GM23338 (cell line): ENCODE measurements at places on chromosomes 7 and 10.
A peak's percentile ranks its signal among the peaks of the same experiment; 100 is the strongest.

DNA sequence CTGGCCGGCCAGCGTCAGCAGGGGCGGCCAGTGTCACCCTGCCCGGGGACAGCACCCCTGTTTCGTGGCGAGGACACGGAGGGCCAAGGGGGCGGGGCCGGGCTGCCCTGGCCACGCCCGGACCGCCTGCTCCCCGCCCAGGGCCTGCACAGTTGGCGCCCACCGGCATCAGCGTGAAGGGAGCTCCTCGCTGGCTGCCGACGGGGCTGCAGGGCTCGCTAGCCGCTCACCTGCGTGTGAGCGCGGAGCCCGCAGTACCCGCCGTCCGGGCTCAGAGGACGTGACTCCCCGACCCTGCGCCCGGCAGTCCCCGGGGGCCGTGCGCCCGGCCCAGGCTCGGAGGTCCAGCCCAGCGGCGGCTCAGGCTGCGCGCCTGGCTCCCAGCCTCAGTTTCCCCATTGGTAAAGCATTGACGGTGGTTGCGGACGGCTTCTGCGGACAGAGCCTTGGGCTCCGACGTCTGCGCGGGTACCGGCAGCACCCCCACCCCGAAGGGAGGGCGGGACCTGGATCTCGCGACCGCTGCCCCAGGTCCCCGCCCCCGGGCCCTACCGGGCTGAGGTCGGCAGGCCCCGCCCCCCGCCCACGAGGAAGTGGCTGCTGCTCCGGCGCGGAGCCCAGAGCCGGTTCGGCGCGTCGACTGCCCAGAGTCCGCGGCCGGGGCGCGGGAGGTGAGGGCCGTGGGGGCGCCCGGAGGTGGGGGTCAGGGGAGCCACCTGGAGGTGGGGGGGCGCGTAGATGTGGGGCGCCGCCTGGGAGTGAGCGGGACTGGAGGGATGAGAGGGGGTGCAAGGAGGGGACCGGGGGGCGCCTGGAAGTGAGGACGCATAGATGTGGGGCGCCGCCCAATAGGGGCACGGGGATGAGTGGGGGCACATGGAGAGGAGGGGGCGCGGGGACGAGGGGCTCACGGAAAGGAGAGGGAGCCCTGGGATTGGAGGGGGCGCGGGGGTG, at the start of gene ARPC1B:
ARPC1B (plus strand) TSS at position 620 of the 954 bp plus-strand sequence. CDS start 10,985 bp downstream, outside the sequence.
- DNase-seq = peak; percentile 87

- DNase-seq = no peak
Measured at GRCh38 chr7:42832667-42833066, 79.2 kb downstream of the C7orf25 start.

DNA sequence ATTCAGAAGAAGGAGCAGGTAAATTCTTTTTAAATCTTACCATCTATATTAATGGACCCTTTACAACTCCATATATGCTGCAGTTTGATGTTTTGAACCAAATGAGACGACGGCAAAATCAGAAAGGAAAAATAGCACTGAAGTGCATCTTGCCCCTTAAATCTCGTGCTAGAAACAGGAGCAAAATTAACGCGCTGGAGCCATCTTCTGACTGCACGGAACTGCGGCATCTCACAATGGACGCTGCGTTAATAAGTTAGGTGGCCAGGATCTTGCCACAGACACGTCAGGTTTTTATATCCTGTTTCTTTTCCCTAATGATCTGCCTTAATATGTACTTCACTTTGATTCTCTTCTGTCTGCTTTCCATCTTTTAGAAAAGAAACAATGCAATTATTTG, 354.5 kb downstream of the TFEC start:
- DNase-seq = peak; percentile 19

DNA sequence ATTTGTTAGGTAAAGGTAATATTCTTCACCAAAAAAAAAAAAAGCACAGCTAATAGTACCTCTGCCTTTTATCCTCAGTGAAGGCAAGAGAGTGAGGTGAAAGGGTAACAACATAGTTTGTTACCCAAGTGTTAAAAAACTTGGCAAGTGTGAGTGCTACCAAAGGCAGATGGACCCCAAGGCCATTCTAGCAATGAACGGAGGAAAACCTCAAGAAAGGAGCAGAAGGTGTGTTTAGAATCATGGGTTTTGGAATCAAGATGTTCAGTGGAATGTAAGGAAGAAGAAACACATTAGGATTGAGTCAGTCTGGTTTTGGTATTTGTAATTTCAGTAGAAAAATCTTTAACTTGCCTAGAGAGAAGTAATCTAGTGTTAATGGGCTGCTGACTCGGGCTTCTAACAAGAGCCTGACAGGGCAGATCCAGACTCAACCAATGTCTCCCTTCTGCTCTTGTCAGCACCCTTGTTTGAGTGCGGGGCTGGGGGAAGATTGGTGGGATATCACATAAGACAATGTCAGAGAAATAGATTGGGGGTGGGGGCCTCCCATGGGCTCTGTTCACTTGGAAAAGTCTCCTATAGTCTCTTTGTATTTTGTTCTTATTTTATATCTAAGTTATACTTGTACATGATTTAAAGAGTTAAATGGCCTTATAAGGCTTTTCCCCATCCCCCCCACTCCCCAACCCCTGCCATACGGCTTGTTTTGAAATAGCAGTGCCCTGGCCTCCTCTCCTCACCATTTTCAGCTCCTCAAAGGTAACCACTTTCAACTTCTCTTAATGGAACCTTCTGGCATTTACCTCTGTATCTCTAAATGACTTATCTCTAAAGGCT, 44.4 kb downstream of the SCD start:
- no peak for DNase-seq

DNA sequence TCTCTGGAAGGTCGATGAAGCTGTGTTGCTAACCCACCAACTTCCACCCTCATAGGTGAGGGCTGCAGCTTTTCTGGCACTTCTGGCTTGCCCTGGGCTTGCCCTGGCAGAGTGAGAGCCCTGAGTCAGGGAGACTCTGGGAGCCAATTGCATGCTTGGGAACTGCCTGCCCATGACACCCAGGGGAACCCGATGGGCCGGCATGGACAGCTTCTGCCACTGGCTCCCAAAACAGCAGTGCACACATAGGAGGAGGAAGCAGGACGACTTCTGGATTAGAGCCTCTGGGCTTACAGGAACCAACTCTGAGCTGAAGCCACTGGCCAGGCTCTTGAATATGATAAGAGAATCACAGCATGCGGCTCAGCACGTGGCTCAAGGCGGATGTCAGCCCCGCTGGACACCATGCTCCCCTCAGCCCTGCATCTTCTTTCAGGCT, 135.2 kb upstream of the UNC5B start:
- no peak for DNase-seq

- DNase-seq = no peak
Measured at GRCh38 chr10:34313353-34313752, 501.7 kb downstream of the PARD3 start.
